ENCODE measurements at places on chromosomes 7 and 10.

- DNase-seq: no peak
These were observed 1.5 kb upstream of the GRIFIN start for GRCh38 chr7:2477447-2478398.

GRCh38 chr10:69088471-69088769, 517 bp downstream of the SRGN start:
- DNase-seq: no peak

DNA sequence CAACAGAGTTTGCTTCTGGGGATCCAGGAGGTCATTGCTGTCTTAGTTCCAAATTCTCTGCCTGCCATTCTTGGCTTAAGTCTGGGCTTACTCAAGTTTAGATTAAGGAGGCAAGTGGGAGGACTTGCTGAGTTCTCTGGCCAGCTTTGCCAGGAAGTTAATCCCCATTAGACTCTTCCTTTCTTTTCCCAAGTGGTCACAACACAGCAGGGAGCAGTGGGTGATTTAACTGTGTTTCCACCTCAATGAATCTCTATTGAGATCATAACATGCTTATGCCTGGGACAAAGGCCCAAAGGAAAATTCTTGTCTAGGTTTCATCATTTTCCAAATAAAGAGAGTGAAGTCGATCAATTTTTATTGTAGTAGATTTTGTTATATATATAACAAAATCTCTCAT, 1159.6 kb downstream of the SORCS3 start:
- DNase-seq: no peak

DNA sequence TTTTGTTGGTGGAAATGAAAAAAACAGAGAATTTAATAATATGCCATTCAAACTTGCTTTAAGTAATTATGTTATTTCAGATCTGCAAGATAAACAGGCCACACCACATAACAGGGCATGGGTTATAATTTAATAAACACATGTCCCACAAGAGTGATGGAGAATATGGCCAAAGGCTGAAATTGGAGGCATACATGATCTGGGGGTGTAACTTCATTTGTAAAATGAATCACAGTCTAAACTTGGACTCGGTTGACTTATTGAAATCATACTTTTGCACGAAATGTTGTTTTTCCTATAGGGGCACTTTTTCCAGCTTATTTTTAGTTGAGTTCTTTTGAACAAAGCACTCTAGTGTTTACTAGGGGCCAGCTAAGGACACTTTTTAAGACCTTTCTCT, 151.6 kb downstream of the TMEM26 start:
- DNase-seq: no peak

DNA sequence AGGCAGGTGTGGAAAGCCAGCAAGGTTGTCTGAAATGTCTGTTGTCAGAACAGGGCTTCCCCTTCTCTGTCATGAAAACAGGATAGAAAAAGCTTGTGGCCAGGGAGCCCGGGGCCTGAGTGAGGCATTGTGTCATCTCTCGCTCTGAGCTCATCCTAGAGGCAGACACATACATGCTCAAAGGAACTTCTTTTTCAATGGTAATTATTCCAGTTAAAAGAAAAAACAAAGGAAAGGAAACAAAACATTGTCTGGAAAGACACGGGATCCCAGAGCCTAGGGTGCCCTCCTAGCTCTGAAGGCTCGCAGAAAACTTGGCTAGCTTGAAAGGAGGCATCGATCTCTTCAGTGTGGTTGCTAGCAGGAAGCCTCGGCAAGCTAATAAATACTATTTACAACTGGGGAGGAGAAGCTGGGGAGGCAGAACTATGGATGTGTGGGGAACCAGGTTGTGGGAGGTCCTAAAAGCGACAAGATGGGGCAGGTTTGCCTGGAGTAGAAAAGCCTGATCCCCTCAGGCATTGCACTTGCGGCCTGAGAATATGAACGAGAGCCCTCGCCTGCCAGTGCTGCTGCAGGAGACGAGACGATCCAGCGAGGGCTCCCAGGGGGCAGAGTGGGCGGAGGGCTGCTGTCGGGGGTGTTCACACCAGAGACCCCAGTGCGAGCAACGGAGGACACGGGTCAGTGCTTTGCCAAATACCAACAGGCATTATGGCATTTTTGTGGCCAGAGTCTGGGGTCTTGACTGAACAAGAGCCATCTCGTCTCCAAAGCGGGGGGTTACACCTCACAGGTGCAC, 32.8 kb upstream of the DGKI start:
- DNase-seq: no peak
